Jurkat, Clone E6-1 (cell line): ENCODE measurements at places on chromosomes 3 and 15.
A peak's percentile ranks its signal among the peaks of the same experiment; 100 is the strongest.

DNA sequence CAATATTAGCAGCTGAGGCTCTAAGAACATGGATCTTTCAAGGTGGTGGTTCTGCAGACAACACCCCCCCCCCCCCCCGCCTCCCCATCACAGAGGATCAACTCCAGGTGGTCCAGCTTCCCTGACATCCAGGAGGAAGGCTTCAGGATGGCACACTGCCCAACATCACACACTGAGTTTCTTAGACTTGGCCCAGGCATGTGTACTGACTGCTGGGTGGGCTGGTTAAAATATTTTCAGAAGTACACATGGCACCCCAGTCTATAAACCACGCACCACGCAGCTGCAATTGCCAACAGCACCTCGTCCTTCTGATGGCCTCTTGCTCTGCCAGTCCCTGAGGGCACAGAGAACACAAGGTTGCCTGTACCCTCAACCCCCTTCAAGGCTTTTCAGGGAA is 22.1 kb downstream of the SRPRB start:
- DNase-seq: no peak

DNA sequence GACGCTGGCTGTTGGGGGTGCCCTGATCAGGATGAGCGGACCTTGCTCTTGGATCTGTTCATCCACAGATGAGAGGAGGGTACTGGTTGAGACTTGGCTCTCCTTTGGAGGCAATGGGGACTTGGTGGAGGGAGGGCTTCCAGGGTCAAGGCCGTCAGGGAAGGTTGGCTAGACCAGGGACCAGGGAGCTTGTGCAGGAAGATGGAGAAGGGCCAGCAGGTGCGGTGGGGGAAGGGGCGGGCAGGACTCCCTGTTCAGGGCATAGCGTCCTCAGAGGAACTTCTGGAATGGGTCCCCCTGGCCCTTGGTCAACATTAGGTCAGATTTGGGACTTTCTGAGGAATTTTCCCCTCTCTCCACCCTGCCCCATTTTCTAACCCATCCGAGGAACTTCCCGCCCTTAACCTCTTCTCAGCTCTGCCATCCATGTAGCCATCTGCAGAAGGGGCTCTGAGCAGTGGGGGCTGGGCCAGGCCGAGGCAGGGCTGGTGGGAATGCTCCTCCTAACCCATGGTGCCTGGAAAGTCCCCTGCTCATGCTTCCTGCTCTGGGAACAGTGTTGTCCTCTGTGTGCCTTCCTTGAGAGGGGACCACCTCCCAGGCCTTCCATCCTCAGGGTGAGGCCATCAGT is 11.5 kb downstream of the SNX33 start:
- DNase-seq: no peak

GRCh38 chr15:40357246-40357645 is 773 bp upstream of the DISP2 start:
- no peak for DNase-seq

DNA sequence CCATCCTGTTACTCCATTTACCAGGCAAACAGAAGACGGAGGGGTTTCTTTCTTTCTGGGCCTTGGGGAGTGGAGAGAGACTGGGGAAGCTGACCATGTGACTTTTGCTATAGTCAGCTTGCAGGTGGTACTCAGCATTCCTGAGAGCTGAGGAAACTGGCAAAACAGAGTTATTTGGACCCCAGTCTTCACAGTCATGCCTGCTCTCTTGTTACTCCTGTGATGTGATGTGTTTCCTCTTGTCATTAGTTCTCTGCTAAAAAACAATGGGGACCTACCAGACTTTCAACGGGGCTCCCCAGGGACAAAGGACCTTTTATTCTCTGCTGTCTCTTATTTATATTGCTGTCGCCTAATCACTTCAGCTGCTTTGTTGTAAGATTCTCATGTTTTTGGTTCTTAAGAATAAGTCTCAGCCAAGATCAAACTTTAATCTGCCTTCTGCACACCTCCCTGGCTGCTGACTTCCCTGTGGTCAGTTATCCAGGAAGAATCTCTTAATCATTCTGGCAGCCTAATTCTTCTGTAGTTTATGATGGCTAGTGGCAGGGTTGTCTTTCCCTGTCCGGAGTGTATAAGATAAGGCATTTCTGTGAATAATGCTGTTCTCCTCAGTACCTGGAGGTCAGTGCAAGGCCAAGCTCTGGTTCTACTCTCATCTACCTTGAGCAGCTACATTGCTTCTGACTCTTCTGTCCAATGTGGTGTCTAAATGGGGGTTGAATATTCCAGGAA is 8.8 kb downstream of the STARD9 start:
- no peak for DNase-seq

DNA sequence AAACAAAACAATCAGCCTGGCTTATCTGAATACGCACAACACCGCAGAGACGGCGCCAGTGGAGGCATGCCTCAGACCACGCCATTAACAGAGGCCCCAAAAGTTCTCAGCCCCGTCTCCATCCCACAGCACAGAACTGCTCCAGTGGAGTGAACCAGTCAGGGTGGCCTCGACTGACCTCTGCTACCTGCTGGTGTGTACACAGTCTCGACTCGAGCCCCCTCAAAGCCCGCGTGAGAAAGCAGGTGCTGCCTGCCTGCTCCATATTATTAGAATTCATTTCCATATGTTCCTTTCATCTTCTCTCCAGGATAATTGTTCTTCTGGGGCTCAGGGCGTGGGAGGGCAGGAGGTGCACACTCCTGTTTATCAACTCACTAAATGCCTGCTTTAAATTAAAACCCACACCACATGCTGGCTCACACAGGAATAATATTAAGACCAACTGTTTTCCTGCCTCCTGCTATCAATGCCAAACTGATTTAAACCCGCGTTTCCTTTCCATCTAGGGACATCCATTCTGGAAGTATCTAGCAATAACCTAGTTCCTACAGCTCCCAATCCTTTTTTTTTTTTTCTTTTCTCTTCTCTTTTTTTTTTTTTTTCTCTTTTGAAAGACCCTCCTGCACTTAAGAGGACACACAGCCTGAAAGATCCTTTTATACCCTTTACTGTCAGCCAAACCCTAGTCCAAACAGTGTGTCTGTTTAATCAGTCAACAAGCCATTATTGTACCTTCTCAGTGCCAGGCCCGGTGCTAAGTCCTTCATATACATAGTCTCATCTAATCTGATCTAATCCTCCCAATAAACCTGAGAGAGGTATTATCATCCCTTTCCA is 101.2 kb downstream of the TLE3 start:
- DNase-seq: no peak

DNA sequence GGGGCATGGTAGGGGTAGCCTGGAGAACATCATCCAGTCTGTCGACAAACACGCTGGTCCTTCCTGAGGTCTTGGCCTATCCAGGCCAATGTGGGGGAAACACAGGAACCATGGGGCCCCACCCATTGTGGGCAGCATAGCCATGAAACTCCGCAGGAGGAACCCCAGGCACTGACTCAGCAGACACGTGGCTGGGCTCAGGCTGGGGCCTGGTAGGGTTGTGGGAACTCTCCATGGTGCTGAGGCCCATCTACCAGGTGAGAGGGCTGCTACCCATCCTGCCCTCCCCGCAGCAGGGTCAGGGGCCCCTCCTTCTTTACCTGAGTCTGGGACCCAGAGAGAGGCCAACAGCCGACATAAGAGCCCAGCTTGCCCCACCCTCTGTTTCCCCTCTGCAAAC is 22.6 kb upstream of the CACNA2D2 start:
- DNase-seq: peak; percentile 57

GRCh38 chr3:124412644-124413043 is 317.6 kb upstream of the UMPS start:
- DNase-seq: no peak

- no peak for DNase-seq
Measured at GRCh38 chr3:151443583-151443982, 17.3 kb downstream of the IGSF10 start.
